ENCODE measurements at places on chromosomes 4 and X.

DNA sequence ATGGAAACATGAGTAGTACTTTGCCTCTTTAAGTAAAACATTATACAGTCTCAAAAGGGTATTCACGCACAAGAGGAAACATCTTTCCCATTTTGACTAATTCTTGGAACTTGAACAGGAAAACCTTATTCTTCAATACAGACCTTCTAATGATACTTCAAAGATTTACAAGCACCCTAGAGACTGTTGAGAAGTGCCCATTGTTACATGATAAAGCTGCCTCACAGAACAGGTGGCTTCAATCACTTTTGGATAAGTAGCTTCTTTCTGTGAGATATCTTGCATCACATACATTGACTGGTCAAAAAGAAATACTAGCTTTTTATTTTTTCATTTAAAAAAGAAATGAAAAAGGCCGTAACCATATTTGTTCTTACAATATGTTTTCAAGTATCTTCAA, 219.4 kb downstream of the EPHA5 start:
- DNase-seq, result no peak

DNA sequence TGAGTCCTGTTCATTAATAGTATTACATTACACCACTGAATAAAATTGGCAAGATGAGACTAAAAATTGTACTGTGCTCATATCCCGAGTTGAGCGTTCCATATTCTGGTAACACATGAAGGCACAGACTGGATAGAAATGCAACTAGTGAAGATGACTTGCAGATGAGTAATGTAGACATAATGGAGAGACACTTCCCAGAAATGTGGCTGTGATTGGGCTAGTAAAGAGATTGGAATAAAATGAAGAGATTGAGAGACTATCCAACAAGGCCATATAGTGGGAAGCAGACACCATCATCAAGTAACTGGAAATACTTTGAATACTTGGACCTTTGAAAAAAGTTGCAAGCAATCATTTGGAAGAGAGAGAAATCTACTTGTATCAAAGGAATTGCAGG, 77.3 kb downstream of the DCAF8L1 start:
- peak; percentile 13 for DNase-seq

GRCh38 chrX:42396136-42396535, 381.8 kb downstream of the PPP1R2C start:
- no peak for DNase-seq

DNA sequence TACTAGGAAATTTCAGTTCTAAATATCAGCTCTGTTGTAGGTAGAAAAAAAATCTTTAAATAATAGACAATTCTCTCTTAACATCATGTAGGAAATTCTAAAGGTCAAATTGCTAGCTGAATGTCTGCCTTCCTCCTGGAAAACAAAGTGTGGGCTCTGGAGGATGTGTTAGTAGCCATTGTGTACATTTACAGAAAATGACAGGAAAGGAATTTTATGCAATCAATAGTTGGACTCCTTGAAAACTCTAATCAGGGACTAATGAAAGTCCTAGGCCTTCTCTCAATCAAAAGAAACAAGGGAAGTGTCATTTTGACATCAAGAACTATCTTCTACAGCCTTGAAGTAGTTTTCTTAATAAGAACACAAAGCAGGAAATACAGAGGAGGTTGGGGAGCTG, 174.6 kb downstream of the ANKRD50 start:
- DNase-seq, result no peak

- peak; percentile 60 for DNase-seq
Measured at GRCh38 chrX:40094041-40094899, 3.5 kb downstream of the BCOR start.

DNA sequence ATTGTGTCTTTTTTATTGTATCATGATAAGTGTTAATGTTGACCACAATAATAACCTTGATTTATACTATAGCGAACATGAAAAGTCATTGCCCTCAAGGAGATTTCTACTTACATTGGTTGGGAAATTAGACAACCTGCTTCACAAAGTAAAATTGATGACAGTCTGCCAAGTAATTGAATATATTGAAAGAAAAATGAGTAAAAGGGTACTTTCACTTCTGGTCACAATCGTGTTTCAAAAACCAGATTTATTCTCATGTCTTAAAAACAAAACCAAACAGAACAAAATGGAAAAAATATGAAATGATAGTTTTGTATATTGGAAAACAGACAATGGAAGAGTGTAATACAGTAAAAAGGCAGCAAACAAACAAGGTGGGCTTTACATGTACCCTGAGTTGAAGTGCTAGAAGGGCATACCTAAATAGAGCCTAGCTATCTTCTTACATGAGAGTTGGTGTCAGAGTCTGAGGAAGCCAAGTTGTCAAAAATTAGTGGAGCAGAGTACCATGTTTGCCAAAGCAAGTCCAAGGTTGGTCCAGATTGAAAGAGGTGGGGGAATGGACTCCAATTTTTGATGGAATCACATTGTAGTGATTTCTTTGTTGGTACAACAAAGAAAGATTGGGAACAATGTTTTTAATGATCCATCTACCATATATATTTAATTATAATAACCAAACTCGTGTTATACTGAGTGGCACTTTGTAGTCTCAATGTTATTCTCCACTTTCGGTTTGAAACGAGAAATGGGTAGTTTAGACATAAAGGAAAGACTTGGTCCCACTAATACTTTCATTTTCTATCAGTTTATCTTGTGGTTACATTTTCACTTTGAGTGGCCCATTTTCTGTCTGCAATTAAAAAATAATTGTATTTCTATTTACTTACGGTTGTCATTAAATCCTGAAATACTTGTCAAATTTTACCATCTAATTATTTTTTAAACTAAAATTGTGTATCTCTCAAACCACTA, 775.6 kb downstream of the STIM2 start:
- no peak for DNase-seq

GRCh38 chrX:70044541-70045245, 5.0 kb downstream of the AWAT2 start:
- DNase-seq, result peak; percentile 16

- no peak for DNase-seq
Measured at GRCh38 chr4:34139346-34139745, 2105.0 kb downstream of the ARAP2 start.

DNA sequence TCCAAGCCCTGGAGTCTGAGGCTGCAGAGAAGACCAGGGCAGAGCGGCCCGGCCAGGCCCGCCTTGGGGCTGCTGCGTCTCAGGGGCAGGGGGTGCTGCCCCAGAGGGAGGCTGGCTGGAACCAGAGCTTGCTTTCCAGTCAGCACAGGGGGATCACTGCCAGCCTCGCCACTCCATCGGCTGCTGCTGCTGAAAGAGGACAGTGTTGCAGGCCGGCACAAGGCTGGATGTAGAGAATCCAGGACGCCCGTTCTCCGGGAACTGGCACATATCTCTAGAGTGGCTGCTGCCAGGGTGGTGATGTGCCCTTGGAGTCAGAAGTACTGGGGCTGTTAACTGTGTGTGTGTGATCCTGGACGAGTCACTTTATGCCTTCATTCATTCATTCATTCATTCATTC, 31.9 kb upstream of the SORCS2 start:
- DNase-seq, result no peak

- no peak for DNase-seq
Measured at GRCh38 chrX:101450085-101450484, 35.2 kb upstream of the ARMCX4 start.

- no peak for DNase-seq
Measured at GRCh38 chr4:107138433-107138832, 102.3 kb upstream of the DKK2 start.

DNA sequence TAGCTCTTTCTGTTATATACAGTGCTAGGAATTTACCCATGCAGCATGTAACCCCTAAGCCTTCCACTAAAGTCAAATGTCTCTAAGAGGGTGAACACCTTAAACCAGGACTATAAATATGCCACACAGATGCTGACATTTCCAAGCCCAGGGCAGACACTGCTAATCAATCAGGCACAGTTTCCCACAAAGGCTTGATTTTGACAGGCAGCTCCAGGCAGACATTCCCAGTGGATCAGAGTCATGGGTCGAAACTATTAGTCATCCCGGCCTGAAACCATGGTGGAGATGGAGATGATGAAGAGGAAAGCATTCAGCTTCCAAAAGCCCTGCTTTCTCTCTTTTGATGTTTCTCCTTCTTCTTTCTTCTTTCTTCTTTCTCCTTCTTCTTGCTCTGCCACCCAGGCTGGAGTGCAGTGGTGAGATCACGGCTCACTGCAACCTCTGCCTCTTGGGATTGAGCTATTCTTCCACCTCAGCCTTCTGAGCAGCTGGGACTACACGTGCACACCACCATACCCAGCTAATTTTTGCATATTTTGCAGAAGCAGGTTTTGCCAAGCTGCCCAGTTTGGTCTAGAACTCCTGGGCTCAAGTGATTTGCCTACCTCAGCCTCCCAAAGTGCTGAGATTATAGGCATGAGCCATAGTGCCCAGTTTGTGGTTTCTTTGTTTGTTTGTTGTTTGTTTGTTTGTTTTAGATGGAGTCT, 21.0 kb upstream of the SORCS2 start:
- no peak for DNase-seq

DNA sequence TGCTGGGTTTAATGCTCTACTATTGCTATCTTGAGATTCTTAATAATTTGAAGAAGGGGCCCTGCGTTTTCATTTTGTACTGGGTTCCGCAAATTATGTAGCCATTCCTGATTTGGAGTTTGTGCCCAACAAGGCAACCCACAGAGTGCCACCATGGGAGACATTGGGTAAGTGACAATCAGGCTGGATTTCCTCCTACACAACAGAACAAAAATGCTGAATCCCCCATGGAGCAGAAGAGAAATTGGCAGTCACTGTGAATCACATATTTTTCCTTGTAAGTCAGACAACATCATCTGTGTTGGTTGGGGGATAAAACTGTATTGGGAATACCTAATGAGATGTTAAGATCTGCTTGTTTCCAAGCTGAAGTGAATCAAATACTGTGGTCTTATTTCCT, 80.9 kb downstream of the CNGA2 start:
- DNase-seq, result no peak

DNA sequence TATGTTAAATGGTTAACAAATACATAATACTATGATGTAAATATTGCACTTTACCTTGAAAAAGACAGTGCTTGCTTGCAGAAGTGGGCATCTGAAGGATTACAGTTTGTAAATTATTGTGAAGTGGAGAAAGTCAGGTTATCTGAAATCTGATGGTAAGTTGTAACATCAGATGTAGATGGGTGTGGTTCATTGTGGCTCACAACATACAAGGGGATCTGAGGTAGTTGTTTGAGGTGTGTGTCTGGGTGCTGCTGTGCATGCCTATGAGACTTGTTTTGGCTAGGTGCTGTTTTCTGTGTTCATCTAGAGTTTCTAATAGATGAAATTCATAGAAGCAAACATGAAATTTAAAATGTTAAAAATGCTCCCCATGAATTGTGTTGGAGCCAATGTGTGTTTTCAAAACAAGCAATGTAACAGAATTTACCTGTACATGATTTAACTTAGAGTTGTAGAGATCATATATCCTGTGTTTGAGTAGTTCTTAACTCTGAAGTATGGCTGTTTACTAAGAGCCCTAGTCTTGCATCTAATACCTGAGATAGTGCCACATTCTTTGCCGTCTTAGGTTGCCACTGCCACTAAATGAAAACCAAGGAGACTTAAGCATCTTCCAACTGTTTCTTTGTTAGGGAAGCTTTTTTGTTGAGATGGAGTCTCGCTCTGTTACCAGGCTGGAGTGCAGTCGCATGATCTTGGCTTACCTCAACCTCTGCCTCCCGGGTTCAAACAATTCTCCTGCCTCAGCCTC, 11.9 kb upstream of the NDUFC1 start:
- DNase-seq, result no peak

- no peak for DNase-seq
Measured at GRCh38 chr4:37760840-37761239, 65.6 kb upstream of the PGM2 start.

DNA sequence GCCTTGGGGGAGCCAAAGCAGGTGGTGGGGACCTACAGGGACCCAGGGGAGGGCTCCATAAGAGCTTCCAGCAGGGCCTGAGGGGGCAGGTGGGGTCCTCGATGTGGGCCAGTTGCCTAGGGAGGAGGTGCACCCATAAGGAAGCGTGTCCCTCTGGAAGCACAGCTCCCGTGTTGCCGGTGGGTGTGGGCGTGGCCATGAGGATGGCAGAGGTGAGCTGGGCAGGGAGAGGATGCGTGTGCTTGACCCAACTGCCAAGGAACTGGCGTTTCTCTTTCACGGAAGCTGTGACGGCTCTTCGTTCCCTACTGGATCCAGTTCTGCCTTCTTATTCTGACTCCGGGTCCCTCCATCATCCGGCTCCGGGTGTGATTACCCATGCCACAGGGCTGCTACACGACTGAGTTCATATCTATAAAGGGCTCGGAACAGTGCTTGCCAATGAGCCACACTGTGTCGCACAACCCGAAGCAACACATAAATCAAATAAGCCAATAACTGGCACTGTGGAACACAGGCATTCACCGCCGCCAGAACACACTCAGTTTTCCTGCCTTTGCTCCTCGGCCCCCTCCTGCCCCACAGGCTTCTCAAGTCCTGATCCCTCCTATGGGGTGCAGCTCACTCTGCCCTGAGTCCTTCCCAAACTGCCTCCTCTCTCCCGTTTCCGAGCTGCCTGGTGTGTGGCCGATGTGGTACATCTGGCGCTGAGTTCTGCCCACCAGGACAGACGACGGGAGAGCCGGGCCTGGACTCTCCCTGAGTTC, 35.5 kb downstream of the RNF212 start:
- DNase-seq, result no peak

DNA sequence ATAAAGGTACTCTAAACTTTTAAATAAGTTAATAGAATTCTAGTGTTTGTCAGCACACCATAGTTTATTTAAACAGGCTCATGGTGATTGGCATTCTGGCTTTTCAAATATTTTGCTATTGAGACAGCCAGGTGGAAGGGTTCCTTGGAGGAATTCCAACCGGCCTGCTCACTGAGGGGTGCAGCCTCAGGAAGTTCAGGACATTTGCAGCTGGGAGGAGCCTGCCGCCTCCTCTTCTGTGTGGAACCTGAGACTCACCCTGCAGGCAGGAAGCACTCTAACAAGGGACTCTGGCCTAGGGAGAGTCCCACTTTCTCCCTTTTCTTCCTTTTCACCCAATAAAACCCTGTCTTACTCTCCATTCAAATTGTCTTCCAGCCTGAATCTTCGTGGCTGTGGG, 1328.0 kb downstream of the FSTL5 start:
- peak; percentile 88 for DNase-seq

DNA sequence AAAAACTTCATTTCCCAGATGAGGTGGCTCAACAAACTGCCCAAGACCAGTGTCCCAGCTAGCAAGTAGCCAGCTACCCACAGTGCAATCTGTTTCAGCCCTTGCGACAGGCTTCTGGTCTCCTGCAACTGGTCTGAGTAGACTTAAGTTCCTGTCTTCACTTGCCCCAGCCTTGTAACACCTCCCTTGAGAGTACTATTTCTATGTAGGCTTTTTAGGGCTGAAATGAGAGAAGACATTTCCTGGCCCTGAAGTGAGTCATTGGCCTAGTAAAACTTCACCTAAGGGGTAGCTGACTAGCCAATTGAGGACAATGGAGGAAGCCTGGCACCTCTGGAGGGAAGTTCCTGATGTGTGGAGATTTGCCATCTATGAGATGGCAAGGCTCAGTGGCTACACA, 80.1 kb upstream of the STIM2 start:
- peak; percentile 97 for DNase-seq

Measured in epithelial cell of esophagus (primary cell).